ENCODE measurements at places on chromosomes 6 and 20. TPM values are rescaled to one million over a fixed set of nuclear protein-coding genes. Genes with fewer than 3 reads are reported as not detected.

- DNase-seq, result no peak
Measured at GRCh38 chr6:105797286-105797979, 288.7 kb upstream of the PRDM1 start.

DNA sequence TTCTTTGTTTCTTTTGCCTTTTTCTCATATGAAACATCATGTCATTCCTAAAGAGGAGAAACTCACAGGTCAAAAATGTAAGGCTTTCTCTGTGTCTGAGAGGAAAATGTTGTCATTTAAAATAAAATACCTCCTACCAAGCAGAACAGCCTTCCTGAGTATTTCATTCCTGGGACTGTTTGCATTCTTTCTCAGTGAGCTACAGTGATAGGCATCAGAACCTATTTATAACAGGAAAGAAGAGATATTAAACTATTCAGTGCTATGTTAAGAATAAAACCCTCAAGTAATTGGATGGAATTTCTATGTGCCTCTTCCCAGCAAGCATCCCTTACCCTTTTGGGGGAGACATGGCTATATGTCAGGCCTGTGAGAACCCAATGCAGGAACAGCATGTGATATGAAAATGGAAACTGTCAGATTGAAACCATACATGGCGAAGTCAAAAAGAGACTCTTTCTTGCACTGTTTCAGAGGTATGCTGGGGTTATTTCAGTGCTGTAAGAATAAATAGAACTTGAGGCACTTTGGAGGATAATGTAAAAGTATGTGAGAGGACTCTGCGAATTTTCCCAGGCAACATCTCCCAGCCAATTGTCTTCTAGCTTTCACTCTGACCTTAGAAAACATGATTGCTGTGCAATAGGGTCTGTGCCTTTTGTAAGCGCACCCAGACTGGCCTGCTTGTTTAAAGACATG is 133.8 kb upstream of the CCN2 start:
- DNase-seq, result no peak

GRCh38 chr6:29603930-29604329 is 19.0 kb downstream of the OR2H2 start:
- DNase-seq, result no peak

GRCh38 chr6:119672725-119673124 is 323.2 kb upstream of the MAN1A1 start:
- no peak for DNase-seq

GRCh38 chr20:58618351-58619076 is 32.6 kb upstream of the STX16 start:
- no peak for DNase-seq

- DNase-seq, result peak; percentile 98
Measured at GRCh38 chr20:11001764-11002540, 328.2 kb upstream of the JAG1 start.

DNA sequence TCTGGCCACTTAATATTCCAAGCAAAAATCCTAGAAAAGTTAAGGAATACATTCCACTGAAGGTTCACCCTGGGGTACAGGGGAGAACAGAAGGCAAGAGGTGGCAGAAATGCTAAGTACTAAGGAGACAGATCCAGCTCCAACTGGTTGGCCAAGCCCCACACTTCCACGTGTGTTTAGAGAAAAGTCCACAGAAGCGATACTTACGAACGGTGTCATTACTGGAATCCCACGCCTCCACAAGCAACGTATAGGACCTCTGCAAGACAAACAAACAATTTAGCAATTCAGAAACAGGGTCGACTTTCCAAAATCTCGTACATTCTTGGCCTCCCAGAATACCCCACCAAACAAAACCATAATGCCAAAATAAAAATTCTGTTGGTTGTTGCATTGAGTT is 10.0 kb downstream of the JAG1 start:
- no peak for DNase-seq

DNA sequence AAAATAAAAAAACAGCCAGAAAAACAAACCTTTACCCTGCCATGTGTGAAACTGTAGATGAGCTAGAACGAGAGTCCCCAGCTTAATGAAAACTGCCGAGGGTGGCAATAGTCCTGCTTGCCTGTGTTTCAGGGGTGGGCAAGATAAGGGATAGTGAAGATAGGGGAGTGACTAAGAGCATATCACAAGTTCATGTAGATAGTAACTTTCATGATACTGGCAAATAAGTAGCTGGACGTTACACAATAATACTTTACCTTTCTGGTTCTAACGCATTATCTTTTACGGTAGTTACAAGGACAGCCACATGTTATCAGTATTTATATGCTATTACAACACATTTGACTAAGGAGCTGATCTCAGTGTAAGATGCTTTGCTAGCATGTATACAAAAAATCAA is 9.3 kb upstream of the FBXO9 start:
- no peak for DNase-seq

DNA sequence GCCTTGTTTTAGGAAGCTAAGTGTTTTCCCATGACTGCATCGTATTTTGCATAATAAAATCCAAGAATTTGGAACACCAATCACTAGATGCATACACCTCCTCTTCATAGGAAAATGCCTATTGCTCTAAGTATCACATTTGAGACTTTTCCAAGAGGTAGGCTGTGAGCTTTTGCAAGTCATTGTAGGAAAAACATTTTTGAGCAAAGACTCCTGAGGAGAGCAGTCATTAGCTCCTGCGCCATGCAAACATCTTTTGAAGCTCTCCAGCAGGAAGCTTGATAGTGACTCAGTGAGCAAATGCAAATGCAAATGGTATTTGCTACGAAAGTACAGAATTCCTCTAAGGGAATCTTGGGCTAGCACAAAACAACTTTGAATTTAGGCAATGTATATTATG is 750.4 kb downstream of the QKI start:
- no peak for DNase-seq

GRCh38 chr6:143772116-143773086 is 70.7 kb upstream of the LTV1 start:
- DNase-seq, result no peak

DNA sequence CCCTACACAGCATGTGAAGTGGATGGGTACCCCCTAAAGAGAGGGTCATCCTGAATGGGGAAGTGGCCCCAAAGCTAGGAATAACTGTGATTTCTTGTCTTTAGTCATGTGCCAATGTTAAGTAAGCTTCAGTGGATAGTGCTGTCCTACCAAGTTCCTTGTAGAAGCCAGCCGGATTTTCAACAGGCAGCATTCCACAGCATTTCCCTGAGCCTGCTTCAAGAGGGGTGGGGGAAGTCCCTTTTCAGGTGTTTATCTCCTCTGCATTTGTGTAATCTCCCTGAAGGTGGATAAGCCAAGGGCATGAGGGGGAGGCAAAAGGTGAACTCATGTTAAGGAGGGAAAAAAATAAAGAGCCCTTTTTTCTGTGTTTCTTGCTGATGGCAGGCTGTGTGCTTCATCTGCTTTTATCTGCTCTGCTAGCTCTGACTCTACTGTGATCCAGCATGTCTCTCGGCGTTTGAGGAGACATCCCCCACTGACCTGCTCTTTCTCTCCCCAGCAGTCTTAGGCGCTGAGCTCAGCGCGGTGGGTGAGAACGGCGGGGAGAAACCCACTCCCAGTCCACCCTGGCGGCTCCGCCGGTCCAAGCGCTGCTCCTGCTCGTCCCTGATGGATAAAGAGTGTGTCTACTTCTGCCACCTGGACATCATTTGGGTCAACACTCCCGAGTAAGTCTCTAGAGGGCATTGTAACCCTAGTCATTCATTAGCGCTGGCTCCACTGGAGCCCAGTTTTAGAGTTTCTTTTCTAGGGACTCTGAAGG is 1.9 kb downstream of the EDN1 start:
- DNase-seq, result no peak

DNA sequence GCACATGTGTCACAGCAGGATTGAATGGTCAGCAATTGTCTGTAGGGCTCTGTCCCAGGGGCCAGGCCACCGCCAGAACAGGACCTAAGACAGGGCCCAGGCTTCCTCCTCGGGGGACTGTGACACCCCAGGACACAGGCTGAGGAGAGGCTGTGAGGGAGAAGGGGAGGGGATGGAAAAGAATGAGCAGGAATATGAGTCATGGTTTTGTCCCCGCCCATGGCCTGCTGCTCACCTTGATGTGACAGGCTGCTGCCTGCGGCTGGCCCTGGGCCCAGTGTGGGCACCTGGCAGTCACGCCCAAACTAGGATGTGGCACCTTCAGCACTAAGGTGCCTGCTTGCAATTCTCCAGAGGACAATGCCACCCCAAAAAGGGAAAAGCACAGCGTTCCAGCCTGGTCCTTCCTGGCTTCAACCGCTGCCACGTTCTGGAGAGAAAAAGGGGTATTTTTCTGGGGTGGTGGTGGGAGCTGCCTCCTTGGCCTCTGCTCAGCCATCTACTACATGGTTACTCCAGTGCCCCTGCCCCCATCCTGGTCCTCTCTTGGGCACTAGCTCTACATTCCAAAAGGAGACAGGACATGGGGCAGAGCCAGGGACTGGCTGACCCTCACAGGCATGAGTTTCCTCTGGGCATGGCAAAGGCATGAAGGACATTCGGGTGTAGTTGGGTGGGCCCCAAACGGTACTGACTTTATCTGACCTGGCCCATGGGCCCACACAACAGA is 93.4 kb downstream of the SLC22A23 start:
- DNase-seq, result no peak

DNA sequence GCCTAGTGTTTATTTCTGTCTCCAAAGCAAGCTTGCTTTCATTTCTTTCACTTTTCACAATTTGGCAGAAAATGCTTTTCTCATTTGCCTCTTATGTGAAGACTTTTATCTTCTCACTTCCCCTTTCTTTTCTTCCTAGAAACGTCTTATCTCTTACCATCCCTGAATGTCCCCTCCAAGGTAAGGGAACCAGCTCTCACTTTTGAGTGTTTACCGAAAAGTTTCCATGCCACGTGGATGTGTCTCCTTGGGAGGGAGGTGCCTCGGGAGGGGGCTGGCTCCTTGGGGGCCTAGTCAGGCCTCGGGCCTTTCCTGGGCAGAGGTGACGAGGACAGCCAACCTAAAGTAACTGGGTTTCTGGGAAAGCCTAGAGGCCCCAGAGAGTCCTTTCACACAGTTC is 127.4 kb downstream of the CD24 start:
- DNase-seq, result no peak

DNA sequence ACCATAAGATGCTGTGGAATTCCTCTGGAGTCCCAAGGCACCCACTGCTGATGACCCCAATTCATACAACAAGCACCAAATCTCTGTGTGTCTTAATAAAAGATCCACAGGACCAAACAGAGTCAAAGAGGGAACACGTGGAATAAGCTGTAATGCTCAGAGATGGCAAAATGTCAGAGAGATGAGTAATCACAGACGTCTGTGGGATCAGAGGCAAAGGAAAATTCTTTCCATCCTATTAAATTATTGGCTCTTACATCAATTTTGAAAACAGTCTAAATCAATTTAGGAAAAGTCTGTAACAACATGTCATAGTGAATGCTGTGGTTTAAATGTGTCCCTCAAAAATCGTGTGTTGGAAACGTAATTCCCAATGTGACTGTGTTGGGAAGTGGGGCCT is 17.5 kb upstream of the SAMD3 start:
- no peak for DNase-seq

GRCh38 chr6:50333696-50334095 is 284.0 kb upstream of the DEFB112 start:
- no peak for DNase-seq

- DNase-seq, result no peak
Measured at GRCh38 chr20:32438331-32438858, 80.3 kb downstream of the ASXL1 start.

DNA sequence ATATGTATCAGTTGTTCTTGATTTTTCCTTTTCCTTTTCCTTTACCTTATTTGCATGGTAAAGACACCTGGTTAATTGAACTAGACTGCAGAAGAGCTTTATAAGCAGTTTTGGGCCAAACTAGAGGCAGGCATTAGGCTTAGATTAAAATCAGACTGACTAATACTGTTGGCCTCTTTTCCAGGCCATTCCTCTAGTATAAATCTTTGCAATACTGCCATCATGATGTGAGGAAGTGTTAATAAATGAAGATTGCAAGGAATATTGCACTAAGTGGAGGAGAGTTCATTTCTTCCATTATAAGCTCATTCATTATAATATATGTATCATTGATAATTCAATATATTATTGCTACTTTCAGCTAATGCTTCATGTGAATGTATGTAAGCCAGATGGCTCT is 163.8 kb downstream of the MMUT start:
- no peak for DNase-seq

DNA sequence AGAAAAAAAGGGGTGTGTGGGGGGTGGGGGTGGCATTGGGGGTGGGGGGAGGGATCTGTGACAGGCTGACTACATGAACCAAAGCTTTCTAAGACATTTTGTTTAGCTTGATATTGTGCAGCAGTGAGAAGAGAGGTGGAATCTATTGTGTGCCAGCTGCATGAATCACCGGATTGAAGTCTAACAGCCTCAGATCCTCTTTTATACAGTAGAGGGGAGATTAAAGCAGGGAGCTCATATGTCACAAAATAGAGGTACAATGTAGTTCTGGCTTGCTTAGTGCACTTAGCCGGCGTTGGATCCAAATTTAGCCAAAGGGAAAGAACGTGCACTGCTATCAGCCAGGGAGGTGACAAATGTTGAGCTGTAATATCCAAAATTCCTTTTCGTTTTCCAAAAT is 404.2 kb upstream of the CITED2 start:
- no peak for DNase-seq

DNA sequence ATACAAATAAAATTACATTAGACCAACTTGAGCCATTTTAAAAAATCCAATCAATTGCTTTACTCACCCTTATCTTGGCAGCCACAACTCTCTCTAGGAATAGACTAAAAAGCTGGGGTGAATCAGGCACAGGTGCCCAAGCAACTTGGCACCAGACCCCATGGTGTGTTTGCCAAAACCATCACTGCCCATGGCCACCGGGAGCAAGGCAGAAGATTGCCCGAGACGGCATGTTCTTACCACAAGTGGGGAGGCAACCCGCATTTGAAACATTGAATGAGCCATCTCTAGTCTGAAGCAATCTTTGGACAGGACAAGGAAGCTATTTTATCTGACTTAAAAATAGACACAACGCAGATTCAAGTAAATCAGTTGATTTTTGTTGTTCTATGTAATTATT is 69.0 kb downstream of the SMLR1 start:
- DNase-seq, result no peak

- DNase-seq, result peak; percentile 1
Measured at GRCh38 chr6:39451831-39452230, 129.3 kb upstream of the KCNK16 start.

DNA sequence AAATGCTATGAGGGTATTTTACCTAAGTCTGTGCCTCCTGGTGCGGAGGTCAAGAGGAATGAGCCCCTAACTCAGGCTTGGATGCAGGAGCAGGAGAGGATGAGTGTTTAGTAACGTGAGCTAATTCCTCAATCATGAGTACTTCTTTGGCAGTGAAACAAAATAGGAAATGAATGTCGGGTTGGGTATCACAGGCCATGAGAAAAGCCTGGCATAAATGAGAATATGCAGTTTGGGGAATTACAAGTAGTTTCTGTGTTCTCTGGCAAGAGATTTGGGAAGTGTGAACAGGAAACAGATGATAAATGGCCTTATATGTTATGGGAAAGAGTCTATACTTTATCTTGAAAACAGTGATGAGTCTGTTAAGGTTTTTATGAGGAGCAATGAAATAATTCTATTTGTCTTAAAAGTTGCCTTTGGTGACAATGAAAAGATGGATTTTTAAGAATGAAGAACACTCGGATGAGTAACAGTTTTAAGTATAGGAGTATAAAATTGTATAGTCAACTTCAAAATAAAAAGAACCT is 59.0 kb upstream of the RNF146 start:
- DNase-seq, result no peak

PTCRA gene
- not detected for polyA plus RNA-seq

AARS2 gene
- polyA plus RNA-seq, result 6.2 TPM

ARFGEF3 gene
- 0.15 TPM for polyA plus RNA-seq

STX11 gene
- 0.36 TPM for polyA plus RNA-seq

BPIFA1 gene
- polyA plus RNA-seq, result not detected

TOX2 gene
- polyA plus RNA-seq, result 7.2 TPM

OSBPL2 gene
- polyA plus RNA-seq, result 15.3 TPM

SLC25A27 gene
- polyA plus RNA-seq, result 0.98 TPM

TMEM74B gene
- 3.7 TPM for polyA plus RNA-seq

DLK2 gene
- polyA plus RNA-seq, result 2.6 TPM

MC3R gene
- polyA plus RNA-seq, result not detected

Measured in A549 (cell line).